ENCODE measurements at places on chromosomes 16 and 17. TPM values are rescaled to one million over a fixed set of nuclear protein-coding genes. Genes with fewer than 3 reads are reported as not detected.

The RGS11 gene
- total RNA-seq, result 16.8 TPM

The CACNG3 gene
- not detected for total RNA-seq

The PRSS33 gene
- not detected for total RNA-seq

The BCL6B gene
- total RNA-seq, result 5.7 TPM

The SCGB1C2 gene
- total RNA-seq, result not detected

The FNDC8 gene
- total RNA-seq, result not detected

The C16orf46 gene
- 0.54 TPM for total RNA-seq

The CTDNEP1 gene
- 51.3 TPM for total RNA-seq

The EFCAB5 gene
- 1.9 TPM for total RNA-seq

The BAIAP3 gene
- total RNA-seq, result 2.5 TPM

The CD79B gene
- total RNA-seq, result 4.3 TPM

The SNX20 gene
- total RNA-seq, result 4.6 TPM

The RHOT1 gene
- 47.0 TPM for total RNA-seq

The ADAD2 gene
- not detected for total RNA-seq

The TP53TG3 gene
- total RNA-seq, result not detected

The PYDC1 gene
- total RNA-seq, result not detected

The ACSM2B gene
- total RNA-seq, result not detected

The ITGAX gene
- 32.9 TPM for total RNA-seq

The PER1 gene
- 292 TPM for total RNA-seq

The POLR3K gene
- total RNA-seq, result not detected

The NDUFAF8 gene
- total RNA-seq, result 17.8 TPM

The MT1G gene
- not detected for total RNA-seq

The FBXL20 gene
- 45.2 TPM for total RNA-seq

The CNTNAP1 gene
- total RNA-seq, result 19.6 TPM

All from thoracic aorta (tissue), 2 donors.